ENCODE measurements at places on chromosomes 3 and 15. TPM values are rescaled to one million over a fixed set of nuclear protein-coding genes. Genes with fewer than 3 reads are reported as not detected.

GRCh38 chr15:85782064-85782463 lies 12.7 kb downstream of the KLHL25 start:
- no peak for DNase-seq

DNA sequence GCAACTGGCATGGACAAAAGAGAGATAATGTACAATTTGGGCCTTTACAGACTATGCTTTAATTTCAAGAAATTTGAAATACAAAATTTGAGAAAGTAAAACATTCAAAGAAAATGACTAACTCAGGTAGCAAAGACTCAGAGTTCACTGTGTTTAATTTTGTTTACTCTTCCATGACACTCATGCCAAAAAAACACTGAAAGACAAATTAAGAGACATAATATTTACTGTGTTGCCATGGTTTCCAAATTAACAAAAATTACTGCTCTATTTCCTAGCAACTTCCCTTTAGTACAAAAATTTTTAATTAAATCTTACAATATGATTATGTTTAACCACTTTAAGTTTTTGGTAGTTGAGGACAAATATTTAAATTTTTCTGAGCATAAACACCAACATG lies 29.6 kb downstream of the LRRFIP2 start:
- no peak for DNase-seq

GRCh38 chr15:44810237-44810636 lies 73.9 kb downstream of the TRIM69 start:
- no peak for DNase-seq

DNA sequence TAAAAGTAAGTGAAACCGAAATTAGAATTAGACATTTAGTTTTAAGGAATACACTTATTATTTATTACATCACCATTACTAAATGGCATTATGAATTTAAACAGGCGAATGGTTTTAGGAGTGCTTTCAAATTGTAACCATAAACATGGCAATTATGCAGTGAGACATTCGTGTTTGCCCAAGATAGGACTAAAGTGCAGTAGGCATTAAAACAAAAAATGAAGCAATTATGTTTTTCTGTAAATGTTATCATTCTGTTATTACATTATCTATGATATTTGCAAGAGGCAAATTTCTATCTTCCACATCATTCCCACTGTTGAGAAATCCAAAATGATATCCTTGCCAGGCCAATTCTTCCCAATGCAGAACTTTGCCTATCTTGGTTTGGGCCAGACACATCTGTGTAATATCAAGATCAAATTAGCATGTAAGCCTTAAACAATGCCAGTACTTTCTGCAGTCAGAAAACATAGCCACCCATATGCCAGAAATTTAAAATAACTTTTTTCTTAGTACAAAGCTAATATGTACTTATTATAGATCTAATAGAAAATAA lies 156.9 kb downstream of the ATP8B4 start:
- DNase-seq: no peak

- DNase-seq: peak; percentile 56
Observed at GRCh38 chr15:99511531-99511865, 54.3 kb upstream of the MEF2A start.

GRCh38 chr3:185796431-185797107 lies 28.3 kb downstream of the IGF2BP2 start:
- peak; percentile 72 for DNase-seq

GRCh38 chr15:34883042-34883441 lies 86.5 kb downstream of the AQR start:
- DNase-seq: no peak

- DNase-seq: no peak
Observed at GRCh38 chr3:152870027-152870426, 35.1 kb downstream of the P2RY1 start.

- DNase-seq: no peak
Observed at GRCh38 chr15:34603095-34603494, 19.6 kb upstream of the GOLGA8B start.

GRCh38 chr3:138846262-138846791 lies 11.6 kb upstream of the PIK3CB start:
- DNase-seq: no peak

DNA sequence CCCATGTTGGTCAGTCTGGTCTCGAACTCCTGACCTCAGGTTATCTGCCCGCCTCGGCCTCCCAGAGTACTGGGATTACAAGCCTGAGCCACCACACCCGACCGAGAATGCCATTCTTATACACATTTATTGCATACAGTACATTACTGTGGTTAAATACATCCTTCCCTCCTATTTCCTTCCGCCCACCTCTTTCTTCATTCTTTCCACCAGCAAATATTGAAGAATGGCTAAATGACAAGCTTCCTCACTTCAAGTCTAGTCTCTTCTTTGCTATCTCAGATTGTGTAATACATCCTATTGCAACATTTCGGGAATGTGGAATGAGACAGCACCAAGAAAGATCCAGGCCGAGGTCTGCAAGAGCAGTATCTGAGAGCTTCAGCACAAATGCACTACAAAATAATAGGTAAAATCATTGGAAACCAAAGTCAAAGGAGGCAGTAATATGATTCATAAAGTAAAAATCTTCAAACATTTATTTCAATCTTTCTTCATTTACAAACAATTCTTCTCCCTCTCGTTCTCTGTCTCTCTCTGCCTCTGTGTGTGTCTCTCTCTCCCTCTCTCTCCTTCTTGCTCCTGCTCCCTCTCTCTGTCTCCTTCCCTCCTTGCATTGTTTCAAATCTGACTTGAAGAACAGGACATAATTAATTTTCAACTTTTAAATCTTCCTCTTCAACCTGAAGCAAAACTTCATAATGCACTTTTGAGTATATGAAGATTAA lies 94.7 kb upstream of the TGFBR2 start:
- DNase-seq: peak; percentile 55

GRCh38 chr3:155747946-155748290 lies 3.0 kb upstream of the PLCH1 start:
- no peak for DNase-seq

DNA sequence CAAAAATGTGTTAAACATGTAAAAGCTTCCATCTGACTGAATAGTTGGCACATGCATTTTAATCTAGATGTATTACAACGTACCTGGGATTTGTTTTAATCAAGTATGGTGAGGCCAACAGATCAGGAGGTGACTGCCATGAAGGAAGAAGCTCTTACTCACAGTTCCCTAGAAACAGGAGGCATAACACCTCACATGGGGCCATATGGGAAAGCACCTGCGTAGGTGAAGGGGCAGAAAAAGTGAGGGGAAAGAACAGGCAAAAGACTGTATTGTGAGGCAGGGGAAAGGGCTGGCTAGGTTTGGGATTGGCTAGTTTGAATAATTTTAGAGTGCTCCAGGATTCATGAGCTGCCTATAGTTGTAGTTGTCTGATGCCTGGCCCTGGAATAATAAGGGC lies 9.6 kb downstream of the SQOR start:
- DNase-seq: no peak

- DNase-seq: peak; percentile 61
Observed at GRCh38 chr3:141051443-141052200, 475 bp downstream of the SPSB4 start.

The SLC15A2 gene
- total RNA-seq: not detected

The NDUFB5 gene
- total RNA-seq: 192 TPM

The SCG5 gene
- not detected for total RNA-seq

The PLCB2 gene
- total RNA-seq: not detected

The TMOD2 gene
- total RNA-seq: 1.4 TPM

The GASK1A gene
- total RNA-seq: 0.15 TPM

The SLC9C1 gene
- total RNA-seq: not detected

The SLC22A13 gene
- not detected for total RNA-seq

The CHRNA7 gene
- not detected for total RNA-seq

All from MG63 (cell line).